ENCODE measurements at places on chromosomes 2 and 18.

DNA sequence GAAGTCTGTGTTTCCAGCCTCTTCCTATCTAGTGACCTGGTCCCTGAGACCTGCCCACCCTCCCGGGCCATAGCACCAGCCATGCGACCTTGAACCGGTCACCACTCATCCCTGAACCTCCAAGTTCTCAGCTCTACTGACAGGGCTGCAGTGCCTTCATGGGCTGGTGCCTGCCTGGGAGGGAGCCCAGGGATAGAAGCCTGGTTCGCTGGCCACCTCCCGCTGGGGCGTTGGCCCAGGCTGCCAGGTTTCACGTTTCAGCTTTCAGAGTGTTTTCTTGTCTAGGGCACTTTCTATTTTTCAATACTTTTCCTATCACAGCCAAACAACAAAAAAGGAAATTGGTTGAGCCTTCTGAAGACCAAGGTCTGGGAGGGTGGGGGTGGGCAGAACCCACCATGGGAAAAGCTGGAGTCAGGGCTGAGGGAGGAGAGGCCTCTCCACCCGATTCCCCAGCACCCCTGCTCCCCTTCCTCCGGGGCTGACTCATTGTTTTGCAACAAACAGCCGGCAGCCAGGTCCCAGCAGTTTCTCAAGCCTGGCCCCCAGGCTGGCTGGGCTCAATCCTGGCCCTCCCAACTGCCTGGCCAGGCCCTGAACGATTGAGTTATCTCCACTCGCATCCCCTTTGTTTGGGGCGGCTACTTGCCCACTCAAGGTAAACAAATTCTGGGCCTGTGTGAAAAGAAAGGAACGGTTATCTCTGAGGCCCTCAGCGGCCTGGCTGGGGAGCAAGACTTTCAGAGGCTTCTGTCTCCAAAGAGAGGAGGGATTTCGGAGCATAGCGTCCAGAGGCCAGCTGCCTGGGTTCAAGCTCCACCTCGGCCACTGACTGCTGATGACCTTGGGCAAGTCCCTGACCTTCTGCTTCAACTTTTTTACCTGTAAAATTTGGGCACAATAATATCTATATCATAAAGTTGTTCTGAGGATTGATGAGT lies 47.5 kb downstream of the ZFP36L2 start:
- DNase-seq = no peak

DNA sequence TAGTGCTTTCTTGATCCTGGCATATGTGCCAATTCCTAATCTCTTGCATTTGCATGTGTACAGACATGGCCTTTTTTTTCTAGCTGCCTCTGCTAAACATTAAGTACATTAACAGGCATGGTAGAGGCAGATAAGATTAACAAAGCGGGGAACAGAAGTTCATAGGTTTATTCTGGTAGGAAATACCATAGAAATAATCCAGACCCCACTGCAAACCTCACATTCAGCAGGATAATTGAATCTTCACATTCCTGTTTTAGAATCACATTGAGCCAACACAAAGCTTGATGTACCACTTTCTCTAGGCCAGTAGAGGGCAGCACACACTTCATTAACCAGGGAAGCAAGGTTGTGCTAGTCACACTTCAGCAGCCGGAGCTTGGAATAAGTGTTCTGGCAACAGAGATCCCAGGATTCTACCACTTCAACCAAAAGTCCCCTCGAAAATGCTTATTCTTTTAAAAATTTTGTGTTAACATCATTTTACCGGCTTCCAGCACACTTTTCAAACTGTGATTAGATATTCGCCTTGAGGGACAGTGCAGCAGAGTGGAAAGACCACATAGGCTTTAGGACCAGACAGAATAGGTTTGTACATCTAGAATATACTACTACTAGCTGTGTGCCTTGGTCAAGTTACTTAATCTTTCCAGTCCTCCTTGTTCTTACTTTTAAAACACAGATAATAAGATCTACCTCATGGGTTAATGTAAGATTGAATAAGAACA lies 420.2 kb upstream of the CHST9 start:
- DNase-seq = no peak

DNA sequence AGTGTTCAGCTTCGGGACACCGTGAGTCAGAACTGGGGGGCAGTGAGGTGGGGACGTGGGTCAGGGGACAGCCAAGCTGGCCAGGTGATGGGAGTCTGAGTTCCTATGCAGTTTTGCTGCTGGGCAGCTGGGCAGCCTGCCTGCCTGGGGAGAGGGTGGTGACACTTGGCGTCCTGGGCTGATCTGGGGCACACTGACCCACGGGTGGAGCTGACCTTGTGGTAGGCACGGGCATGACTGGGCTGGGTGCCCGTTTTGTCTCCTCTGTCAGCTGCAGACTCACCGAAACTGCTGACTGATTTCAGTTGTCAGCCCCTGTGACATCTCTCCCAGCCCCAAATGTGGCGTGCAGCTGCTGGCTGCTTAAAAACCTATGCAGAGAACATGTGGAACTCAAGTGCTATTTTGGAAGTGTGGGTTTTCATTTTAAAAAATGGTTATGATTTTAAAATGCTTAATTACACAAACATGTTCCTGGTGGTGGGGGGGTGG lies 32.6 kb upstream of the E2F6 start:
- no peak for DNase-seq

GRCh38 chr2:102226612-102227391 lies 40.0 kb downstream of the IL1RL2 start:
- no peak for DNase-seq

All from stimulated activated CD8-positive, alpha-beta memory T cell treated with anti-CD3 and anti-CD28 coated beads, Interleukin-7, amount 100 ng/mL, for 1 hour (primary cell).